ENCODE measurements at places on chromosomes 2 and 18.

DNA sequence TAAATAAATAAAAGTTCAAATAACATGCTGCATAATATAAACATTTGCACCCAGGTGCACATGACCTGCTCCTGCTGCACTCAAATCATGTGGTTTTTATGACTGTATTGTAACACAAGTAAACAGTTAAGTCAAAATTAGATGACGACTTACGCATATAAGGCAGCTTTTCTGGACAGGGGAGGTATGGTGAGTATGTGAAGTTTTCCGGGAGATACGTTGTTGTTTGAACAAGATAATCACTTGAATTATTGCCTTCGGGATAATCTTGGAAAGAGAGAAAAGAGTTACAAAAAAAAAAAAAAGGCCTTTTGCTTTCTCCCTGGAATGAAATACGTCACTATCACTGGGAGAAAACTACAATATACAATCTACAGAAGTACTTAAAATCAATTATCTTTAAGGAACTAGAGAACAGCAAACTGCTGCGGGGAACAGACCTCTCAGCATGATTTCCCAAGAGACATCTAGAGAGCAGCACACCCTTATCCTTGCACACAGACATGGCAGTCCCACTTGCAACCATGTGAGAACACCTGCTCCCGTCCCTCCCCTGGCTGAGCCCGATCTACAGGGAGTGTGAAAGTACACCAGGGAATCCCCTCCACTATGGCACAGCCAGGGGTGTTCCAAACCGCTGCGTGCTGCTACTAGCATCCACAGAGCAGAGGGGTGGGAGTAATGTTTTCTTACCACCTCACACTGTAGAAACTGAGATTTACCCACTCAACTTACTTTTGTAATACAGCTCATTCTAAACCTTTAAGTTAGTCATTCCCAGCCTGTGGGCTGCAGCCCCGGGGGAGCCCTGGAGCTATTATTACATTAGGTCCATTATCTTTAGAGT, 26.3 kb downstream of the B4GALT6 start:
- no peak overlapping the region for H3K27ac ChIP-seq
- peaks cover 26% of the 10 kb centered on the region for H3K4me1 ChIP-seq
- peaks cover 4% of the 10 kb centered on the region for H3K27me3 ChIP-seq
- no peak for DNase-seq

- peaks cover 4% of the 10 kb centered on the region for H3K27me3 ChIP-seq
- H3K36me3 ChIP-seq = no peaks in the 10 kb centered on the region
- H3K4me1 ChIP-seq = no peaks in the 10 kb centered on the region
- H3K27ac ChIP-seq = no peak overlapping the region
- H3K4me3 ChIP-seq = no peak overlapping the region
- no peak for DNase-seq
These were observed 72.2 kb upstream of the AGAP1 start for GRCh38 chr2:235421618-235422017.

DNA sequence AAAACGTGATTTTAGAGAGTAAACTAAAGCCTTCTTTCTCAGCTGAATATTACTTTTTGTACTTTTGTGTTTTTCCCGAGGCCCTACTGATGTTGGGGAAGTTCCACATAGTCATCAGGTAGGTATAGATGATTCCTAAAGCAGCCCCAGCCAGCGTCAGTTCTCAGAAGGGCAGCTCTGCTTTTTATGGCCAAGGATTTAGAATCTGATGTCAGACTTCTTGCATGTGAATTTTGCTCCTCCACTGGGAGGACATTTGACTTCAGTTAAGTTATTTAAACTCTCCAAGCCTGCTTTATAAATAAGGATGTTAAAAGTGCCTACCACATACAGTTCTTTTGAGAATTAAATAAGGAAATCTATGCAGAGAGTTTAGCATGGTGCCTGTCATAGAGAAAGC, 130.8 kb downstream of the NCKAP5 start:
- H3K4me3 ChIP-seq = no peak overlapping the region
- no peaks in the 10 kb centered on the region for H3K36me3 ChIP-seq
- DNase-seq = no peak
- no peak overlapping the region for H3K27ac ChIP-seq

GRCh38 chr2:1400943-1401735, 12.1 kb upstream of the TPO start:
- peak; percentile 50 for DNase-seq
- peaks cover 6% of the 10 kb centered on the region for H3K36me3 ChIP-seq
- peaks cover 70% of the 10 kb centered on the region for H3K4me1 ChIP-seq
- peak overlapping the region; percentile 88 for H3K4me3 ChIP-seq
- no peaks in the 10 kb centered on the region for H3K27me3 ChIP-seq
- H3K27ac ChIP-seq = peak overlapping the region; percentile 62

DNA sequence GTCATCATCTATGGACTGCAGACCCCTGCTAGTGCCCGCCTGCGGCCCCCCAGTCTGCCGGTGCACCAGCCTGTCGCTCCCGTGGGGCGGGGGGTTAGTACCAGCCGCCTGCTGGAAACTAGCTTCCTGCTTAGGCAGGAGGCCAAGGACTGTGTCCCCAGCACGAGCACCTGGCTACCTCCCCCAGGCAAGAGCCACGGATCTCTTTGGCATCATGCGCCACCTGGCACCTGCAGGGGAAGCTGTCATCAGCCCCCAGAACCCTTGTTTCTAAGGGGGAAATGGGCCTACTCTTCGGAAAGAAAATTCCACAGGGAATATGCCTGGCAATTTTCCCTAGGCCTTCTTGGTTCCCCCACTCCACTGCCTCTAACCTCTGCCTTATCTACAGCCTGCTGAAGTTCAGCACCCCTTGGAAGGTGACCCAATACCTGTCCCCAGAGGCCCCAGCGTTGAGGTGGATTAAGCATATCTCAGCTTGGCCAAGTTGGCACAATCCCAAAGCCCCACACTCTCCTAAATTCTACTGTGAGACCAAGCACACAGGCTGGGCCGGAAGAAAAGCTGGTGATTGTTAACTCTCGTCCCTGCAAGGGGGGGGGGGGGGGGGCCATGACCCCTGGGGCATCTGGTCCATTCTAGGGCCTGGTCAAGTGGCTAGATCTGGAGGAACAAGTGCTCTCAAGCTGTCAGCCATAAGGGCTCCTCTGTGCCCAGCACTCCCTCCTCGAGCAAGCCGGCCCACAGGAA, 62.0 kb upstream of the POMC start:
- no peaks in the 10 kb centered on the region for H3K27me3 ChIP-seq
- no peak overlapping the region for H3K4me3 ChIP-seq
- H3K36me3 ChIP-seq = peaks cover 10% of the 10 kb centered on the region
- H3K27ac ChIP-seq = no peak overlapping the region
- DNase-seq = no peak

DNA sequence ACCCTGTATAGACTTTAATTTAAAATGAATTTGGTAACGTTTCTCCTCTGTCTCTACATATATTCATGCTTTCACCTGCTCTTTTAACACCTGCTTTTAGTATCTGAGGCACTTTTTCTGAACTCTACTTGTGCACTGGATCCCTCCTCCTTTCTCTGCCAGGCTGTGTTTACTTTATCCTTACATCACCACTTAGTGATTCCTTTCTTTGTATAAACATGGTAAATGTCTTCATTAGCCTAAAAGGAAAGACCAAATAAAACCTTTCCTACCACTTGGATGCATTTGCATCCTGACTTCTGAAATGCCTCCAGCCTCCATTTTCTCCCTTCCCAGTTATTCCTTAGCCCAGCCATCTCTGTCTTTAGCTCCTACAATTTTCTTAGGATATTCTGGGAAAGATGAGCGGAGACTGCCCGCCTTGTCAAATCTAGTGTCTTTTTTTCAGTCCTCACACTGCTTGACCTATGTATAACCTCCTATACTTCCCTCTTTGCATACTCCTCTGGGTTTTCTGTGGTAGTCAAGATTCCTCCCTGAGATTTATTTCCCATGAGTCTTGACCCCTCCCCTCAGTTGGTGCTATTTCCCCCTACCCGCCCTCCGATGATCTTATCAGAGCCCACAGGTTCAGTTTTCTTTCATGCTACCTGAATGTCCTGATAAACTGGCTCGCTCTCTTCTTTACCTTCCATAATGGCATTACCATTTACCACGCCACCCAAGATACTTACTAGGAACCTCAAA, 44.8 kb downstream of the REL start:
- no peak overlapping the region for H3K4me3 ChIP-seq
- DNase-seq = no peak
- H3K36me3 ChIP-seq = peaks cover 36% of the 10 kb centered on the region
- no peaks in the 10 kb centered on the region for H3K27me3 ChIP-seq
